ENCODE measurements at places on chromosomes 5 and 9.

DNA sequence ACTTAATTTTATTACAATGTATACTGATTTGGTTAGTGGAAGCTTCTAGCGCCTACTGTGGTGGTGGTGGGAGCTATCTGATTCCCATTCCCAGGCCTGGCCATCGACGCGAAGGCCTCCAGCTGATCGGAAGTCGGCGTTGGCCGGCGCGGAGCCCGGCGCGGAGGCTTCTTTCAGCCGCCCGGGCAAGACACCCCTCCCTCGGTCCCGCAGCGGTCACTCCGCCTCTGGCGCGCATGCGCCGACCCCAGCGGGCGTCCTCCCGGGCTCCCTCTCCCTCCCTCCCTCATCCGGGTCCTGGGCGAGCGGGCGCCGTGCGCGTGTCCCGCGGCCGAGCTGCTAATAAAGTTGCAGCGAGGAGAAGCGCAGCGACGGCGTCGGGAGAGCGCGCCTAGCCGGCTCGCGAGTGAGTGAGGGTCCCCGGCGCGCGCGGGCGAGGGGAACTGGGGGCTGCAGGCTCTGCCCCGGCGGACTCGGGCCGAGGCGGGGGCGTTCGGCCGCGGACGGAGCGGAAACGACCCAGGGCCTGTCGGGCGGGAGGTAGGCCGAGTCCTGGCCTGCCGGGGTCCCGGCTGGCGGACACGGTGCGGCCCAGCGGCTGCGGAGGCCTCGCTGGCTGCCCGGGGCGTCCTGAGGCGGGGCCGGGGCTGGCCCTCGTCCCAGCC, at the start of gene SMAD5:
SMAD5 (plus strand) TSS at position 289 of the 665 bp plus-strand sequence. CDS start 20,916 bp downstream, outside the sequence.
- DNase-seq, result peak; percentile 95

DNA sequence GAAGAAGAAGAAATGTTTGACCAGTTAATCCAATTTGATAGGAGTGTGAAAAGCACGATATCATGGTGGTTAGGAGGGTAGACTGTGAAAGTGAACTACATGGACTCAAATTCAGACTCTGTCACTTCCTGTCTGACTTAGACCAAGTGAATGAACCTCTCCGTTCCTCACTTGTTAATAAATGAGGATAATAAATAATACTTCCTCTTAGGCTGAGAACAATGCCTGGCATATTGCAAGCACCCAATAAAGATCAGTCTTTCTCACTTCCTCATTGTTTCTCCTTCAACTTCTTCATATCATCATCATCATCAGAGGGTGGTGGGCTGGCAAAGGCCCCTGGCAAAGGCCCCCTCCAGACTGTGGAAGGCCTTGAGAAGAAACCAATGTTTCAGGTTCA, 148.7 kb downstream of the CDK5RAP2 start:
- DNase-seq, result no peak

DNA sequence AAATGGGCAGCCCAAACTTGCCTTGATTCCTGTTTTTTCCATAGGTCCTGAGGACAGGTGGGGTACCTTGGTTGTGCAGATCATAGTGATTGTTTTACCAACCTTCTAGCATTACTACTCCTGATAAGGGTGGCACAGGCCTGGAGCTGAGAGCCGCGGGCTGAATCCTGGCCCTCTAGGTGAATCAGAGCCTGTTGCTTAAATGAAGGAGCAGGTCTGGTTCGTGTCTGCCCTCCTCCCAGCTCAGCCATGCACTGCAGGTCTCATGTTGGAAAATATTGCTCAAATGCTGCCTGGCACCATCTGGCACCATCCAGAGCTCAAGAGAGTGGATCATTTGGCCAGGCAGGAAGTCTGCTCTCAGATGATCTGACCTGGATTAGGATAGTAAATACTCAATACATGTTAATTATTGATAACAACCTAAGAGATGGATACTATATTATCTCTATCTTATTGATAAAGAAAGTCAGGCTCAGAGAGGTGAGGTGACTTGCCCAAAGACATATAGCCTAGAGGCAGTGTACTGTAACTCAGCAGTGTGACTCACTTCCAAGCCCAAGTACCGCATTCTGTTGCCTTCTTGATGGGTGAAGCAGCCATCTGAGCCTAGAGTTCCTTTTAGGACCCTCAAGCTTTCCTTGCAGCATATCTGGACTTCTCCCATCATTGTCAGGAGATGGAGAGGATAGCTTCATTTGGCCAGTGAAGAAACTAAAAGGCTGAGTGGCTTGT, 104.3 kb upstream of the PITX1 start:
- no peak for DNase-seq

DNA sequence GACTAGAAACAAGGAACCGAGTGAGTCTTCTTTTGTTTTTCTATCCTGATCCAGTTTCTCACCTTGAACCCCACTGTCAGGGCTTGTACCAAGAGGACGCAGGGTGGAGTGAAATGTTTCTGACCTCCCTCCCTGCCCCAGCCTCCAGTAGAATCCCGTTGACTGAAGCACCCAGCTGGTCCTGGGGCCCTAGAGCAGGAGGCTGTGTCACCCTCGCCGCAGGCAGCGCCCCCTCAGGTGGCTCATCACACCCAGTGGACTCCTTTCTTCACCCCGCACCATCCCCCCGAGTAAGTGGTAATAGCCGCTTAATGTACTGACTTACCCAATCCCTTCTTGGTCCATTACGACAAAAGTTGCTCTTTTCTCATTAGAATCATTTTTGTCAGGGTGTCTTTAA, 53.8 kb downstream of the MVB12B start:
- no peak for DNase-seq

DNA sequence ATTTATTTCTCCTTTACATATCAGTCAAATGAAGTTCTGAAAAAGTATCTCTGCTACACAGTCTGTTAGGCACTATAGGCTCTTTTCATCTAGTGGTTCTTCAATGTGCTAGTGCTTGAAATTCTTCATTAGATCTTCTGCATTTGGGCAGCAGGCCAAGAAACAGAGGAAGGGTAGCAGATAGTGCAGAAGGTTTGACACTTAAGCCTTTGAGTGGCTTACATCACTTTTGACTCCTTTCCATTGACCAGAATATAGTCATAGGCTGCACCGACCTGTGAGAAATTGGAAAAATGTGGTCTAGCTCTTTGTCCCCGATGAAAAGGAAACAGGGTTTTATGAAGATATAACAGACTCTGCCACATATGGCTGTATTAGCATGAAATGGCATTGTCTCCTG, 459.5 kb upstream of the PTGER4 start:
- DNase-seq, result no peak

GRCh38 chr5:170411100-170411499, 21.9 kb upstream of the KCNMB1 start:
- DNase-seq, result no peak

GRCh38 chr9:13616491-13617035, 337.1 kb upstream of the MPDZ start:
- no peak for DNase-seq

GRCh38 chr5:75351139-75351926, 14.3 kb downstream of the HMGCR start:
- DNase-seq, result no peak

DNA sequence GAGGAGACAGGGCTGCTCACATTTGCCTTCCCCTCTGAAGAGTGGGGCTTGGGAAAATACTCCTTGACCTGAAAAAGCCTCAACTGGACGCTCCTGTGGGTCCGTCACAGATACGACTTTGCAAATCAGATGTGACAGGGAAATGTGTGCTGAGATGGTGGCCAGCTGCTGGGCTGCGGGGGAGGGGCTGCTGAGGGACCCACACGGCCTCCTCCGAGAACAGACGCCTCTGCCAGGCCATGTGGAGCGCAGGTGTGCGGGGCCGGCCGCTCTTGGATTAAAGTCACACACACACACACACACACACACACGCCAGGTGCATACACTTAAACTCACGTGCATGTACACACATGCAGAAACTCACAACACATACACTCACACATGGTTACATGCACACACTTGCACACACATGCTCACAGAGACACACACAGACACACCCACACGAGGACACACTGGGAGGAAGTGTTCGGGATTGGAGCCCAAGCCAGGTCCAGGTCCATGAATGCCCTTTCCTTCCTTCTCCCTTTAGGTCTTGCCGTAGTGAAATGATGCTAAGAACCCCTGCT, 167.4 kb downstream of the GAPVD1 start:
- no peak for DNase-seq

GRCh38 chr9:129074106-129074505, 6.8 kb upstream of the DOLPP1 start:
- no peak for DNase-seq

DNA sequence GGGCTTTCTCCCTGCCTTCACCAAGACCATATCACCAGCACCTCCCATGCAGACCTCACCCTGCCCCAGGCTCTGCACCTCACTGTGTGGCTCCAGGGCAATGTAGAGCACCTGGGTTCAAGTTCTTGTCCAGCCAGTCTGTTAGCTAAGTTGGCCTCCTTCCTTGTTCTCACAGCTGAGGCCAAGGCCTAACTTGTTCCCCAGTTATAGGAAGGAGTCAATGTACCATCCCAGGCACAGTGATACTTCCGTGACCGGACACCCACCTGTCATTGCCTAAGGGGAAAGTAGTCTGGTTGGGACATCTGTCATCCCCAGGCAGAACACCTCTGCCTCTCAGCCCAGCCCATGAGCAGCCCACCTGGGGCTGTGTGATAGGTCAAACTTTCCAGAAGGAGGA, 14.4 kb upstream of the ARAP3 start:
- DNase-seq, result no peak

DNA sequence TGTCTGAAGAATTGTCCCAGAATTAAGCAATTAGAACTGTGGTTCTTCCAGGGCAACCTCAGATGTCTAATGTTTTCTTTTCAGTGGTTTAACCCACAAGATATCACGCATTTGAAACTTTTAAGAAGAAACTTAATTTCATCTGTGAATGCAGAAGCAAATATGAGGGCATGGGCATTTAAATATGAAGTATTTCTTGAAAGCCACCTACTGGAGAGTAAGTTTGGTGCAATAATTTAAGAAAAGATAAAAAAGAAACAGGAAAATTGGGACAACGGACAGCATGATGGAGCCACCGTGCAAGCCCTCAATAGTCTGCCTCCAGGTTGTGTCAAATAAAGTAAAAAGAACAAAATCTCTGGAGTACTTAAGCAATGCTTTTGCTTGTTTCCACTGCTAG, 1.2 kb upstream of the CAPSL start:
- no peak for DNase-seq

GRCh38 chr9:112186695-112187094, 11.6 kb upstream of the SUSD1 start:
- DNase-seq, result no peak

DNA sequence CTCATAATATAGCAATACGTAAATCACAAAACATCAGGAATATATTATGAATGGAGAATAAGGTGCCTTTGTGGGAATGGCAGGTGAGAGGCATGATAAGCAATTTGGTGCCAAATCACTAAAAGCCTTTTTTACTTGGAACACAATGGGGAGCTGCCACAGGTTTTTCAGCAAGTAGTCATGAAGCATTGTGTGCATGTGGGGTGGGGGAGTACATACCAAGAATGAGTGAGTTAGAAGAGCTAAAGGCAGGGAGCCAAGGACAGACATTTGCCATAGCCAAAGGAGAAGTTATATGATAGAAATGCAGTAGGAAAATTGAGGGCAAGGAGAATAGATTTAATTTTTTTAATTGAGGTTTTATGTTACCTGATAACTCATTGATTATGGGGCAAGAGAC, 445.0 kb upstream of the SMC2 start:
- DNase-seq, result no peak

DNA sequence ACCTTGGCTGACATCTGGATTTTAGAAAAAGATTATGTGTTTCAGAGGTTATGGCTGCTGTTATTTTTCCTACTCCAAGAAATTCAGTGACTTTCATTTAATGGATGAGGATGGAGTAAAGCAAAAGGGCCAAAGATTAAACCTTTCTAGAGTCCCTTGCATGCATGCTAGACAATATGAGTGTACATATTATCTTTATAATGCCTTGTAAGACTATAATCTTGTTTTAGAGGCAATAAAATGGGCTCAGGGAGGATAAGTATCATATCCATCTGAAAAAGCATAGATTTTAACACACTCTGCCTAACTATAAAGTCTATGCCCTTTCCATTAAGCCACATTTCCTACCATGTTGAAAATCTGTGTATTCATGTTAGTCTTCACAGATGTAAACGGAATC, 199.8 kb downstream of the EDIL3 start:
- DNase-seq, result no peak

DNA sequence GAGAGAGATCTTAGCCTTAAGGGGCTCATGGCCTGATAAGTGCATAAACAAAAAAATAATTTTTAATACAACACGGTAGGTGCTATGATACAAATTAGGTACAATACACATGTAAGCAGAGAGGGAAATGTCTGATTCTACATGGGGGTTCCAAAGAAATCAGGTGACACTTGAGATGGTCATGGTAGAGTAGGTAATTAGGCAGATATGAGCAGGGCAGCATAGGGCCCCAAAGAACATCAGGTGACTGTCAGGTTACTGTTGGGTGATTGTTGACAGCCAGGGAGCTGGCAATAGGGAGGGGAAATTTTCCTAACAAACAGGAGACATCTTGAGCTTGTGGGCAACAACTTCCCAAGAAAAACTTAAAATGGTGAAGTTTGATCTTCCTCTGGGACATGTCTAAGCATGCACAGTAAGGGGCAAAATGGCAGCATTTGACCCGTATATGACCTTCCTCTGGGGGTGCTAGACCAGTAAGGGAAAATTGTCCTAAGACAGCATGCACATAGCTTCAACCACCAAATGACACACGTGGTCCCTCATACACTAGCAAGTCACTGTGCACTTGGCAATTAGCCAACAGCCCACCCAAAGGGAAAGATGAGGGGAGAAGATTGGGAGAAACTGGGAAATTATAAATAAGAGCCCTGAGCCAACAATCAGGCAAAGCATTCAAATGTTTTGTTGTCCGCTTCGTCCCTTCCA, 37.3 kb upstream of the TENT4A start:
- no peak for DNase-seq

GRCh38 chr5:104494083-104494482, 931.5 kb upstream of the NUDT12 start:
- no peak for DNase-seq

Measured in nucleus accumbens (tissue), 56 donors.